ENCODE measurements at places on chromosomes 11 and 22.

DNA sequence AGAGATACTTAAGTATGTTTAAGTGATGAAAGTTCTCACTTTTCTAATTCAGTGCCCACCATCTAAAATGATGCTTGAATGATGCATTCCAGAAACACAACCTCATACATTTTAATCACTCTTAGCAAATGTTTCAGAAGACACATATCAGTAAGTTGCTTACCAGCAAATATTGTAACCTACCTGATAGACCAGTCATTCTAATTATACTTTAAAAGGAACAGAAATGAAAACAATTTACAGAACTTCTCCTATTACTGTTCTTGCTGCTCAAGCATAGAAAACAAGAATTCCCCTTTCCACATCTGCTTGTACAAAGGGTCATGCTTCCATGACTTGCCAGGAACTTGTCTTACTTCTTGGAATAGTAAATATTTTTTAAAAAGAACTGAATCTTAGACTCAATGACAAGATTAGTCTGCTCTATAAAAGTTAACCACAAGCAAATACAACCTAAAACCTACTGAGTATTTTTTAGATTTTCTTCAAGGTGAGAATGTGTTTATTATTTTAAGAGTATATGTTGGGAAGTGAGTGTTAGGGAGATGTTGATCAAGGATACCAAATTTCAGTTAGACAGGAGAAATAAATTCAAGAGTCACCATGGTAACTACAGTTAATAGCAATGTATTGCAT is 82.0 kb upstream of the SC5D start:
- no peak for DNase-seq

- DNase-seq: peak; percentile 84
These were observed at the start of gene CLTCL1 for GRCh38 chr22:19291580-19292457. Gene CLTCL1, minus strand, starts transcription at chr22:19291719. Its CDS starts 78 bp downstream, at chr22:19291641.

- DNase-seq: no peak
These were observed 434 bp downstream of the BANF1 start for GRCh38 chr11:66002648-66003225.

DNA sequence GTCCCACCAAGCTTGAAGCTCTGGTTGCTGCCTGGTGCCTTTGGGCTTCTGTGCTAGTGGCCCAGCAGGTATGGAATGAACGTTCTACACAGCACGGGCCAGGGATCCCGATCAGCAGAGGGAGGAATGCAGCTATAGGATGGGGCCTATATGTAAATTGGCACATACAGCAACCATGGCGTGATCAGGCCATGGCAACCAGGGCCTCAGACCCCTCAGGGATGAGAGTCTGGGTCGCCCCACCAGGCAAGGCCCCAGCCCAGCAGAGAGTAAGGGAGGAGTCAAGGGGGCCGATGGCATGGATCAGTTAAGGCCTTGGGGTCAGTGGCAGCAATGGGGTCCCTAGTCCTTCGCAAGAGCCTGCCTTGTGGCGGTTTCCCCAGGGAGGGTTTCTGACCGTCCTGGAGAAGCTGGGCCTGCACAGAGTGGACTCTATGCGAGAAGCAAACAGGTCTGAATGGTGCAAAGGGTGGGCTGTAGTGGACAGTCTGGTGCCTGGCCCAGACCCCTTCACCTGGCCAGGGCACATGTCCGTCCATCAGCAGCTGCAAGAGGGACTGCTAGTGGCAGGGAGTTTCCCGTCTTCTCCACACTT is 98.6 kb downstream of the RPS6KA4 start:
- no peak for DNase-seq

DNA sequence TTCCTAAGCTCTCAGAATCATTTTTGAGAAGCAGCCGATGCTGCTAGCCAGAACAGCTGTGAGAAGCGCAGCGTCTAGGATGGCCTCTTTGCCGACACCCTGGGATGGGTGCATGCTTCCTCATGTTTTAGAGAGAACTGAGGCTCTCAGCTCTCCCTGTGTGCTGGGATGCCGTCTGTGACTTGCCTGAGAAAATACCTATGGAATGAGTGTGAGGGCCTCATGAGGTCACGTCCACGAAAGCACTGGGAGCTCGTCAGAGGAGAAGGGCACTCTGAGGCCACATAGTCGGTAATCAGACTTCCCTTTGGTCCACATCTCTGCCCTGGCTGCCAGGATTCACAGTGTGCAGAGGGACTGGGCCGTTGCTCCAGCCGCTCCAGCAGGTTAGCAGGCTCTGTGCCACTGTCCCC is 54.7 kb downstream of the MICAL3 start:
- no peak for DNase-seq

DNA sequence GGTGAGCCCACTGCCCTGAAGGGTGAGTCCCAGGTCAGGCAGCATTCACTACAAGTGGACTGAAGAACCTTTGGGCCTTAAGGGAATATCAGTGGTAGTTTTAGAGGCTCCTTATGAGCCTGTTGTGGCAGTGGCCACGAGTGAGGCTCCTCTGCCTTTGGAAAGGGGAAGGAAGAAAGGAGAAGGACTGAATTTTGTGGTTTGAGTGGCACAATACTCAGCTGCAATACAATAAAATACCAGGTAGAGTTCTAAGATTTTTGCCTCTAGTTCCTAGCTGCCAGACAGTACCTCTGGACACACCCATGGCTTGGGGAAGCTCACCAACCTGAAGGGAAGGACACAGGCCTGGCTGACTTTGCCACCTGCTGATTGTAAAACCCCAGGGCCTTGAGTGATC is 260.9 kb downstream of the DYNC2H1 start:
- DNase-seq: no peak

DNA sequence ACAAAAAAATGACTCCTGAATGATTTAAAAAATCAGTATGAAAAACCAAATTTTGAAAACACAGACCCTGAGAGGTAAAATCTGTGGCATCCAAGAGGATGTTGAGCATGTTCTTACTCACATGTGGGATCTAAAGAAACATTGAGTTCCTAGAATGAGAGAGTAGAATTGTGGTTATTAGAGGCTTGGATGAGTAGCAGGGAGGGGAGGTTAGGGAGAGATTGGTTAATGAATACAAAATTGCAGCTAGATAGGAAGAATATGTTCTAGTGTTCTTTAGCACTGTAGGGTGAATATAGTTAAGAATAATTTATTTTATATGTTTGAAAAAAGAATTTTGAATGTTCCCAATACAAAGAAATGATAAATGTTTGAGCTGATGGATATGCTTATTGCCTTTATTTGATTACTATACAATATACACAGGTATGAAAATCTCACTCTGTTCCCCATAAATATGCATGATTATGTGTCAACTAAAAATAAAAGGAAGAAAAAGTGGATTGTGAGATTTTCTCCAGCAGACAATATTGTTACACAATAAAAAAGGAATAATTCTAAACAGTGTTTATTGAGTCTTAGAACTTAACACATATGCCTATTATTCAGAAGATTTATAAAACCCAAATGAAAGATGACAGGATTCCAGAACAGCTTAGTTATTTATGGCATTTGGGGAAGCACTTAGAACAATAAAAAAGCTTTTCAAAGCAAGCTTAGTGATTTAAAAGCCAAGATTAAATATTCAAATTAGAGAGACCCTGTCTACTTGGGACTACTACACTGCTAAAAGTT is 28.7 kb downstream of the MS4A2 start:
- DNase-seq: no peak

- DNase-seq: no peak
These were observed 9.8 kb downstream of the RAB30 start for GRCh38 chr11:83061883-83062282.

GRCh38 chr22:17633217-17633997 is 4.9 kb upstream of the ATP6V1E1 start:
- no peak for DNase-seq

- no peak for DNase-seq
These were observed 38.6 kb downstream of the SERGEF start for GRCh38 chr11:17974246-17974645.

DNA sequence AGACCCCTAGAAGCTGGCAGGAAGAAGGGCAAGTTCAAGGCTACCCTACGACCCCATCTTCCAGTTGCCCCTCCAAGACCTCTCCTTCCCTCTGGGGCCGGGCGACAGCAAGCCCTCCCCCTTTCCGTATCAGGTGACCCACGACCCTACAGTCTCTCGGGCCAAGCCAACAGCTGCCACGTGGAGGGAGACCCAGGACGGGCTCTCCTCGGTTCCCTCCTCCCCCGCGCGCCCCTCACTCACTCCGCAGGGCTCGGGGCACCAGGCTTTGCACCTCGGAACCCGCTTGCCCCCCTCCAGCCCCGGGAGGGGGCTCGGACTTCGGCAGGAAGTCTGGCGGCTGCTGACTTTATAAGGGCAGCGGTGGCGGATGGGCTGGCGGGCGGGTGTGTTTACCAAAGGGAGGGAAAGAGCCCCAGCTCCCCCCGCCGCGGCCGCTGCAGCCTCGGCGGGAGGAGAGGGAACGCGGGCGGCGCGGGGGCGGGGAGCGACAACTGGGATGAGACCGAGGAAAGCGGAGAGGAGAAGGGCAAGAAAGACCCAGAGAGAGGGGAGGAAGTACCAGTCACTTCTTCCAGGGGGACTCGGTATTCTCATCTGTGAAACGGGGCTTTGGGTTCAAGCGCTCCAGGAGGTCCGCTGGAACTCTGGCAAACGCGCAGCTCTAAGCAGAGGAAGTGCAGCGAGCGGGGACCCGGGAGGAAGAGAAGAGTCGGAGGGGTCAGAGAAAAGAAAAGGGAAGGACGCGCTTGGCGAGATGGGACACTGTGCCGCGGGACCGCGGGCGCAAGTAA is 767 bp downstream of the SLC43A1 start:
- no peak for DNase-seq

DNA sequence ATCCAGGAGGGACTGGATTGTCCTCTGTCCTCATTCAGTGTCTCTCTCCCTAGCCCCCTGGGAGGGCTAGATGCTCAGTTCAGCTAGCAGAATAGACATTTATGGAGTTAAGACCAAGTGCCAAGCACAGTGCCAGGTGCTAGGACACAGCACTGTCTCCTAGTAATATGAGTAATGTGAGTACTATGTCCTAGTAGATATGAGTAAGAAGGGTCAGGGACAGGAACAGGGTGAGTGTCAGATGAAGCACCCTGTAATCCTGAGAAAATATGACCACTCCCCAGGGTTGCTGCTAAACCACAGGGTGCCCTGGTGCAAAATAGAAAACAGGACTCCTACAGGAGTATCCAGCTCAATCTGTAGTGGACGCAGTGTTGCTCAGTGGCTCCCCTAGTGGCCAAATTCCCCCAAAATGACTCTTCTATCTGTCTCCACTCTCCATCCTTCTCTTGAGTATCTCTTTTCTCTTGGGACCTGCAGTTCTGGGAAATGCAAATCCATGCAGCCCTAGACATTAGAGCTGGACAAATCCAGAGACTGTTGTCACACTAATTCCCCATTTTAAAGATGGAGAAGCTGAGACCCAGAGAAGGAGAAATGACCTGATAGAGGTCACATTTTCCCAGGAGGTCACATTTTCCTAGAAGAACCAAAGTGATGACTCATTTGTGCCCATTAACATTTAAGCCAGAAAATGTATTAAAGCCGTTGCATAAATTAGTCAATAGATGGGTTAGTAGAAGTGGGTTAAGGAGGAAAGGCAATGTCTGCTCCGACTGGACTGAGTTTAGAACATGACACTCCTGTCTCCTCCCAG is 214.3 kb downstream of the NXPE2 start:
- DNase-seq: no peak

DNA sequence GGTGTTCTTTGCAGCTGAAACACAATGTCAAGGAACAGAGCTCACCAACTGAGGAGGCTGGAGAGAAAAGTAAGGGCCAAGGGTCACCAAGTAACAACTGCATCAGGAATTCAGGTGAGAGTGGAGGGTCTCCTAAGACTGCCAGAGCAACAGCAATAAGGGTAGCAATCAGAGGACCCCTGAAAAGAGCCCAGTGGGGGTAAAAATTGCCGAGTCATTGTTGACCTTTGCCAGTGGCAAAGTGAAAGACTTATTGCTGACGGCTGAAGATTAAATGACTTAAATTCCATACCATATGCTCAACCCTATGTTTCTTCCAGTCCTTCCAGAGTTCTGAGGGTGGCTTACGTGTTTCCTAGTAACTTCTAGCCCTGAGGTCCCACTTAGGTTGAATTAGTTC is 51.9 kb upstream of the ARHGAP42 start:
- DNase-seq: no peak

DNA sequence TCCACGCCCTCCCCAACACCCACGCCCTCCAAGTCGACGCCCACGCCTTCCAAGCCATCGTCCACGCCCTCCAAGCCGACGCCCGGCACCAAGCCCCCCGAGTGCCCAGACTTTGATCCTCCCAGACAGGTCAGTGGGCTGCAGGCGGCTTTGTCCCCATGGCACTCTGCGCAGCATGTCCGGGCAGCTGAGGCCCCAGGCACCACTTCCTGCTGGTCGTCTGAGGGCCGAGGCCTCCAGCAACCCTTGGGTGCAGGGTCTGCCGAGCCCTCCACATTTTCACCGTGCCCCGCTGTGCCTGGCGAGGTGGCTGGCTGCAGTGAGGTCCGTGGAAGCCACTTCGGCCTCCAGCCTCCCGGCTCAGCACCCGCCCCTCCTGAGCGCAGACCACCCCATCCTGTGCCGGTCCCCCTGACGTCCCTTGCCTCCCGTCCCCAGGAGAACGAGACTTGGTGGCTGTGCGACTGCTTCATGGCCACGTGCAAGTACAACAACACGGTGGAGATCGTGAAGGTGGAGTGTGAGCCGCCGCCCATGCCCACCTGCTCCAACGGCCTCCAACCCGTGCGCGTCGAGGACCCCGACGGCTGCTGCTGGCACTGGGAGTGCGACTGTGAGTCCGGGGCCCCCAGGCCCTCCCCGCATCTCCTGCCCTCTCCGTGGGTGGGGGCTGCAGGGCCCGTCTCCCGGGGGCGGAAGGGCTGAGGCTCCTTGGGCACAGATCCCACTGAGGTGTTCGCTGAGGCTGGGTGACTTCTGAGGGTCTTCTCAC is 26.8 kb downstream of the MUC2 start:
- DNase-seq: no peak

- DNase-seq: no peak
These were observed 549.3 kb upstream of the CCDC90B start for GRCh38 chr11:83835423-83835822.

- DNase-seq: no peak
These were observed 76.2 kb downstream of the KCNC1 start for GRCh38 chr11:17810746-17811145.

- no peak for DNase-seq
These were observed 59.9 kb downstream of the BBOX1 start for GRCh38 chr11:27100534-27100933.

GRCh38 chr11:61489833-61490721 is 18.5 kb upstream of the LRRC10B start:
- DNase-seq: no peak

- DNase-seq: no peak
These were observed 107.7 kb downstream of the CADM1 start for GRCh38 chr11:115396533-115396932.

DNA sequence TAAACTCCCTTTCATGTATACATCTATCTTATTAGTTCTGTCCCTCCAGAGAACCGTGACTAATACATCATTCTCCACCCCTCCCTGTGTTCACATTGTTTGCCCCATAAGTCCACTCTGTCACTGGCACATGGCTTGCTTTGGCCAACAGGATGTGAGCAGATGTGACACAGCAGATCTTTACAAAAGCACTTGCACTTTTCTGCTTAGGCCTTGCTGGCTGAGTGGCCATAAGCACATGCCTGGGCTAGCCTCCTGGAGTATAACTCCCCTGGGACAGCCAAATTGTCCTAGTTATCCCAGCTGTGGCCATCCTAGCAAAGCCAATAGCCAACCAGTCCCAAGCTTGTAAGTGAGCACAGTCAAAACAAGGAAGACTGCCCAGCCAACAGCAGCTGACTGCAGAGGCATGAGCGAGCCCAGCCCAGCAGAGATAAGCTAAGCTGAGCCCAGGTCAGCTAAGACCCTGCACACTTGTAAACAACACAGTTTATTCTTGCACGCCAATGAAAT is 9.7 kb upstream of the RCN1 start:
- DNase-seq: no peak

GRCh38 chr11:74452366-74452765 is 15.0 kb downstream of the KCNE3 start:
- no peak for DNase-seq

Data from progenitor cell of endocrine pancreas (in vitro differentiated cells).